ENCODE measurements at places on chromosomes 11 and 22.

- DNase-seq = no peak
Measured at GRCh38 chr11:79466411-79466810, 25.6 kb upstream of the TENM4 start.

GRCh38 chr22:26902401-26903029 lies 245.1 kb downstream of the MIAT start:
- DNase-seq = no peak

- no peak for DNase-seq
Measured at GRCh38 chr11:86202013-86202336, 42.6 kb upstream of the EED start.

- no peak for DNase-seq
Measured at GRCh38 chr11:110097459-110098012, 4.3 kb downstream of the ZC3H12C start.

DNA sequence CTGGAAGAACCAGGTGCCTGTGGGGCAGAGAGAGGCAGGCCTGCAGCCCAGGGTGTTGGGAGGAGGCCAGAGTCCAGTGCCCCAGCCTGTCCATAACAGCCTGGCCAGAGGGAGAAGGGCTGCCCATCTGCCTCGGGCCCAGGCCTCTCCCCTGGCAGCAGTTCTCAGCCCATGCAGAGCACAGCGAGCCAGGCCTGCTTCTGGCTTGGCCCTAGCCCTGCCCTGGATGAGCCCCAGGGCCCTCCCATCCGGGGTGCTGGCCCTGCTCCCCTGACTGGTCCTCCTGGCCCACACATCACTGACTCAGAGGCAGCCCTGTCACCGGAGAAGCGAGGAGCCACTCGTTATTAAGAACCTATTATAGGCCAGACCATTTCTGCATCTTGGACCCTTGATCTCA lies 19.7 kb upstream of the MYRF start:
- DNase-seq = no peak

- DNase-seq = no peak
Measured at GRCh38 chr11:3684819-3685172, 13.6 kb upstream of the CHRNA10 start.

- DNase-seq = peak; percentile 72
Measured at GRCh38 chr11:57202281-57202680, 20.5 kb downstream of the LRRC55 start.

DNA sequence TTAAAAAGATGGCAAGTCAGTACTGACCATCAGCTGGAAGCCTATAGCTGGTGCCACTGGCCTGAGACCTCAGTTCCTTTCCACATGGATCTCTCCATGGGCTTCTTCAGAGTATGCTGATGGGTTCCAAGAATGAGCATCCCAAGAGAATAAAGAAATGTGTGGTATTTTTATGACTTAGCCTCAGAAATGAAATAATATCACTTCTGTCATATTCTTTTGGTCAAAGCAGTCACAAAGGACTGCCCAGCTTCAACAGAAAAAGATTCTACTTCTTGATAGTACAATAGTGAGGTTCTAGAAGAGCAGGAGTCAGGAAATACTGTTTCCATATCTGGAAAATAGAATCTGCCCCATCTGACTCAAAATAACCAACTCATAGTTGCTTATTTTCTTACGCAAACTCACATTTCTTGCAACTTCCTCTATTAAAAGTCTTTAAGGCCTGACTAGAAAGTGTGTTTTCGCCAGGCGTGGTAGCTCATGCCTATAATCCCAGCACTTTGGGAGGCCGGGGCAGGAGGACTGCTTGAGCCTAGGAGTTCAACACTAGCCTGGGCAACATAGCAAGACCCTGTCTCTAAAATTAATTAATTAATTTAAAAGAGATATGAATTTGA lies 116.9 kb downstream of the SIK3 start:
- no peak for DNase-seq

DNA sequence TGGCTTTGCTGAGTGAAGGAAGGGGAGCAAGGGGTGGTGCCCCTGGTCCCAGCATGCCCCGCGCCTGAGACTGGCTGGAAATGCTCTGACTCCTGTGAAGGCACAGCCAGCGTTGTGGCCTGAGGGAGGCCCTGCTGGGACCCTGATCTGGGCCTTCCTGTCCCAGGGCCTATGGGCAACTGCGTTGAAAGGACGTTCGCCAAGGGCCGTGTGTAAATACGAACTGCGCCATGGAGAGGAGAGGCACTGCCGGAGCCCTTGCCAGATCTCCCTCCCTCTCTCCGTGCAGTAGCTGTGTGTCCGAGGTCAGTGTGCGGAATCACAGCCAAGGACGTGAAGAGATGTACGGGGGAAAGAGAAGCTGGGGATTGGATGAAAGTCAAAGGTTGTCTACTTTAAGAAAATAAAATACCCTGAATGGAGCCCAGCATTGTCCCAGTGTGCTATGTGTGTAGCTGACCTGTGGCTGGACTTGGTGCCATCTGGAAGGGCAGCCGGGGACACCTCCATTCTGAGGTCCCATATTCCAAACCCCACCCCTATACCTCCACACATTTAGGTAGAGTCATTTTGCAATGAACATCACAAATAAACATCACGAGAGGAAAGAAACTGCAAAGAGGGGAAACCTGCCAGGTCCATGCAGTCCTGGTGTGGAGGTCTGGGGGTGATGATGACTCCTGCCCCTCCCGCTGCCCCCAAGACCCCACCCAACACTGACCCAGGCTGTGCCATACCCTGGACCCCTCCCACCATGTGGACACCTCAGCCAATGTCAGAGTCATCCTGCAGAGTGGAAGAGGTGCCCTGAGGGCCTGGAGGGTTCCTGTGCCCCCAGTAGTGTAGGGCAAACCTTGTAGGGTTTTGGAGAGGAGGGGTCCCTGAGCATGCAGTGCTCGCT lies 16.9 kb downstream of the RSPH14 start:
- DNase-seq = no peak

DNA sequence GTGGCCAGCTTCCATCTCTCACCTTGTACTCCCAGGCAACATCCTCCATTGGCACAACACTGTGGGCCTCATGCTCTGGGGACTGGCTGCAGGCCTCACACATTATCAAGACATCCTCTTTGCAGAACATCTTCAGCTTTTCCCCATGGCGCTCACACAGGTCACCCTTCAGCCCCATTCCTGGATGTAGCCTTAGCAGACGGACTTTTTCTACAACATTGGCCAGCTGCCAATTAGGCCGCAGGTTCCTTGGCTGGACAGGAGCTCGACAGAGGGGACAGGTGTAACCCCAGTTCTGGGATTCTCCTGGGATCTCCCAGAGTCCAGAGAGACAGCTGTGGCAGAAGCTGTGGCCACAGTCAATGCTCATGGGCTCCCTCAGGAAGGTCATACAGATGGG lies 3.0 kb downstream of the TRIM68 start:
- no peak for DNase-seq
